Sigmoid colon (tissue), 7 donors: ENCODE measurements at places on chromosomes 1 and 21. TPM values are rescaled to one million over a fixed set of nuclear protein-coding genes. Genes with fewer than 3 reads are reported as not detected.

The KPRP gene
- not detected for total RNA-seq

The RPS6KA1 gene
- total RNA-seq = 2.5 TPM

The RRP1 gene
- total RNA-seq = 13.2 TPM

The TP73 gene
- total RNA-seq = not detected

The TTC3 gene
- 108 TPM for total RNA-seq

The XPR1 gene
- 18.8 TPM for total RNA-seq

The BEND5 gene
- 11.4 TPM for total RNA-seq

The ATP1A4 gene
- not detected for total RNA-seq

The EXO1 gene
- total RNA-seq = not detected

The PLXNA2 gene
- total RNA-seq = 10.5 TPM

The ZNF683 gene
- total RNA-seq = not detected

The KIF21B gene
- total RNA-seq = 0.81 TPM

The LAD1 gene
- total RNA-seq = not detected

The FGR gene
- total RNA-seq = 6.9 TPM

The NEGR1 gene
- total RNA-seq = 61.0 TPM
